ENCODE measurements at places on chromosomes 2 and 18. TPM values are rescaled to one million over a fixed set of nuclear protein-coding genes. Genes with fewer than 3 reads are reported as not detected.

Gene MARCHF4
- polyA plus RNA-seq = 41.1 TPM

Gene NDC80
- polyA plus RNA-seq = 21.0 TPM

Gene PPP4R3B
- polyA plus RNA-seq = 19.9 TPM

Gene ATOH8
- 15.8 TPM for polyA plus RNA-seq

Gene ATP6V1B1
- 2.4 TPM for polyA plus RNA-seq

Gene DNAJC5G
- not detected for polyA plus RNA-seq

Gene EMX1
- polyA plus RNA-seq = 9.1 TPM

Gene MERTK
- polyA plus RNA-seq = 6.3 TPM

Gene CTIF
- 66.2 TPM for polyA plus RNA-seq

Gene CAPN13
- polyA plus RNA-seq = 1.7 TPM

Gene PSMA8
- not detected for polyA plus RNA-seq

Gene LYG2
- not detected for polyA plus RNA-seq

Gene GPAT2
- polyA plus RNA-seq = 1.5 TPM

Gene KCNG3
- polyA plus RNA-seq = 0.41 TPM

Gene FBLN7
- 32.4 TPM for polyA plus RNA-seq

Gene SERPINB7
- polyA plus RNA-seq = not detected

Gene SMYD1
- 0.19 TPM for polyA plus RNA-seq

Gene STEAP3
- polyA plus RNA-seq = 10.9 TPM
